ENCODE measurements at places on chromosomes 5 and 9.

DNA sequence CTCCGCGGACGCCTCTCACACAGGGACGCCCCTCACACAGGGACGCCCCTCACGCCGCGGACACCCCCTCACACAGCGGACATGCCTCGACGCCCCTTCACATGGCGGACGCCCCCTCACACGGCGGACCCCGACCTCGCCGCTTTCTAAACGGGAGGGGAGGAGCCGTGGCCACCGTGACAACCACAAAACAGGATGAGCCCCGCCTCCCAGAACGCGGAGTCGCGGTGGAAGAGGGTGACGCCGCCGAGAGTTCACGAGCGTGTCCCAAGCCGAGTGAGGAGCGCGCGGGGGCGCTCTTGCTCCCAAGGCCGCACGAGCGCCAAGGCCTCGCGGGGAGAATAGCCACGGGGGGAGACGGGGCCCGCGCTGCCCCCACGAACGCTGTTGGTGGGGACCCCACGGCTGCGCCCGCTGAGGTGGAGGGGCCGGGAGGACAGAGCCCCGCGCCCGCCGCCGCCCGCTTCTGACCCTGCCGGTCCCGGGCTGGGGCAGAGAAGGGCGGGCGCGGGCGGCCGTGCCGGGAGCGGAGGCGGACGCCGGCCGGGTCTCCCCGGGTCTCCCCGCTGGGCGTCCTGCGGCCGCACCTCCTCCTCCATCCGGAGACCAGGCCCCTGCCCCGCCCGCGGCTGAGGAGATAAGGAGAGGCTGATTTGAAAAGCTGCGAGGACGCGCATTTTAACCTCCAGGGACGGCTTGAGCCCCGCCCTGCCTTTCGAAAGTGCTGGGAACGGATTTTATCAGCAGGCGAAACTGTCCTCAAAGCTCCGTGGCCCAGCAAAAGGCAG, 3.9 kb upstream of the NKD2 start:
- peak; percentile 71 for DNase-seq
- peaks cover 4% of the 10 kb centered on the region for H3K27me3 ChIP-seq
- H3K4me1 ChIP-seq, result no peaks in the 10 kb centered on the region
- peak overlapping the region; percentile 46 for H3K4me3 ChIP-seq
- peak overlapping the region; percentile 33 for H3K27ac ChIP-seq

DNA sequence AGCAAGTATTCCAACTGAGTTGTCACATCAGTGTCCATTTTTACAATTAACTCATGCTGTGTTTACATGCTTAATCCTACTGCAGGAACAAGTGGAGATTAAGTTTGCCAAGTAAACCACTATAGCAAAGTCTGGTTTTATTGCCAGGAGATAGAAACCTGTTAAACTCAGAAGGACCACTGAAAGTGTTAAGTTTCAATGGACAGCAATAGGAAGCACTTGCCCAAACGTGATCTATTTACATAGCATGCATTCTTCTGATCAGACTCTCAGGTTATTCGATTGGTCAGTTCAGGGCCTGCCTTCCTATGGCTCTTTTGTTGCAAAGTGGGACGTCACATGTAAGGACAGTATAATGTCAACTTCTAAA, 28.0 kb upstream of the IFNK start:
- H3K4me1 ChIP-seq, result no peaks in the 10 kb centered on the region
- no peak overlapping the region for H3K4me3 ChIP-seq
- no peaks in the 10 kb centered on the region for H3K27me3 ChIP-seq
- no peak for DNase-seq
- no peaks in the 10 kb centered on the region for H3K36me3 ChIP-seq

DNA sequence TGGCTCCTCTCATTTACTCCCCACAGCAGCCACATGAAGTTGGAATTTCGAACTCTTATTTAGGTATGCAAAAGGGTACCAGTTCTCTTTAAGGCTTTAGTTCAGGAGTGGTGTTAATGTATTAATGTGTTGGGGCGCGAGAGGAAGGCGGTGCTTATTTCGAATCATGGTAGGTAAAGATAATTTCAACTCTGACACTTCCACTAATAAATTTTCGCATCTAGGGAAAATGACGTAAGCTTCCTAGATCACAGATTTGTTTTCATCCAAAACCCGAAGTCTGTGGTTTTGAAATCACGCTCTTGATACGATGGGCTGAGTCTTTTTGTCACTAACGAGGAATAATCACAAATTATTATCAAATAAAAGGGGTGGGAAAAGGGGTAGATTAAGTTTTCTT, 681 bp downstream of the PPWD1 start:
- H3K36me3 ChIP-seq, result no peaks in the 10 kb centered on the region
- peaks cover 2% of the 10 kb centered on the region for H3K4me1 ChIP-seq
- H3K4me3 ChIP-seq, result peak overlapping the region; percentile 82
- DNase-seq, result no peak
- peak overlapping the region; percentile 89 for H3K27ac ChIP-seq

- no peak overlapping the region for H3K4me3 ChIP-seq
- H3K27me3 ChIP-seq, result no peaks in the 10 kb centered on the region
- no peaks in the 10 kb centered on the region for H3K36me3 ChIP-seq
- H3K27ac ChIP-seq, result no peak overlapping the region
- DNase-seq, result no peak
Measured at GRCh38 chr5:32545102-32545800, 40.1 kb upstream of the SUB1 start.

GRCh38 chr5:151739939-151740335, 18.5 kb downstream of the ATOX1 start:
- H3K27me3 ChIP-seq, result no peaks in the 10 kb centered on the region
- peaks cover 9% of the 10 kb centered on the region for H3K4me1 ChIP-seq
- DNase-seq, result no peak
- no peak overlapping the region for H3K4me3 ChIP-seq

GRCh38 chr9:86771941-86772634, 175.2 kb downstream of the GAS1 start:
- no peak for DNase-seq
- H3K27me3 ChIP-seq, result no peaks in the 10 kb centered on the region
- H3K4me3 ChIP-seq, result no peak overlapping the region
- H3K27ac ChIP-seq, result no peak overlapping the region

GRCh38 chr5:81310402-81311063, 9.1 kb downstream of the ZCCHC9 start:
- DNase-seq, result no peak
- H3K4me3 ChIP-seq, result no peak overlapping the region
- H3K27me3 ChIP-seq, result no peaks in the 10 kb centered on the region

DNA sequence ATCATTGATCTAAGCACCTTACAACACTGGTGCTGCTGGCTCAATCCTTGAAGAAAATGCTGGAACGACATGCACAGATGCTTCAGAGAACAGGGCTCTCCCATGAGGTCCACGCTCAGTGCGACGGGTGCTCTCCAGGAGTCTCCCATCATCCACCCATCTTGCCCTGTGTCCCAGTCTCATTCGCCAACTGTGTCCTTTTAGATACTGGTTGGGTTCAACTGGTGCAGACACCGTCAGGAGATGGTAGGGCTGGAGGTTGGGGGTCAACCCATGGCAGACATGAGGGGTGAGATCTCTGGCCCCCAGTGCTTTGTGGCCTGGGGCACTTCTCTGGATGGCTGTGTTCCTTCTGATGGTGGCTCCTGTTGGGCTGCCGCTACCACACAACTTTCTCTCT, 1.6 kb upstream of the OBP2B start:
- DNase-seq, result no peak
- H3K4me3 ChIP-seq, result no peak overlapping the region
- no peaks in the 10 kb centered on the region for H3K36me3 ChIP-seq
- no peaks in the 10 kb centered on the region for H3K4me1 ChIP-seq
- H3K27me3 ChIP-seq, result peaks cover 3% of the 10 kb centered on the region
- no peak overlapping the region for H3K27ac ChIP-seq

- peaks cover 47% of the 10 kb centered on the region for H3K36me3 ChIP-seq
- peak; percentile 74 for DNase-seq
- H3K4me3 ChIP-seq, result no peak overlapping the region
- H3K27ac ChIP-seq, result no peak overlapping the region
- no peaks in the 10 kb centered on the region for H3K4me1 ChIP-seq
- H3K27me3 ChIP-seq, result peaks cover 6% of the 10 kb centered on the region
Measured at GRCh38 chr5:317086-317811, 4.3 kb upstream of the AHRR start.

- H3K4me3 ChIP-seq, result no peak overlapping the region
- no peaks in the 10 kb centered on the region for H3K4me1 ChIP-seq
- H3K36me3 ChIP-seq, result no peaks in the 10 kb centered on the region
Measured at GRCh38 chr5:11420969-11421368, 483.3 kb downstream of the CTNND2 start.

DNA sequence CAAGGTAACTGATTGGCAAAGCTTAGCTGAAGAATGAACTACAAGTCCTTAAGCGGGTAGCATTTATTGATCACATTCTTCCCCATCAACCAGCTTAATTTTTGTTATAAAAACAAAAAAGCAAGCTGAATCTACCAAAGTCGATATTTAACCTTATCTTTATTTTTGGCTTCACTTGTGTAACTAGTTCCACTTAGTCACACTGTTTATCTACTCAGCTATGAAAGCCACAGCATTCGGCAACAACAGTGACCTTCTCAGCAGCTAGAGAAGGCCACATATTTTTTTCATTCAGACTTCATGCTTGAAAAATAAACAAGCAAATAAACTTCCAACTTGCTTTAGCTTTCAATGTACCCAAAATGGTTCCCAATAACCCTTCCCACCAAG, 69.4 kb downstream of the KLHL3 start:
- no peak overlapping the region for H3K27ac ChIP-seq
- no peaks in the 10 kb centered on the region for H3K4me1 ChIP-seq
- H3K27me3 ChIP-seq, result no peaks in the 10 kb centered on the region

- no peaks in the 10 kb centered on the region for H3K36me3 ChIP-seq
- no peaks in the 10 kb centered on the region for H3K27me3 ChIP-seq
- H3K4me3 ChIP-seq, result no peak overlapping the region
- no peak overlapping the region for H3K27ac ChIP-seq
Measured at GRCh38 chr9:93086447-93087224, 9.4 kb upstream of the CARD19 start.

- no peaks in the 10 kb centered on the region for H3K4me1 ChIP-seq
- no peak overlapping the region for H3K4me3 ChIP-seq
- H3K36me3 ChIP-seq, result no peaks in the 10 kb centered on the region
- no peaks in the 10 kb centered on the region for H3K27me3 ChIP-seq
- no peak overlapping the region for H3K27ac ChIP-seq
- DNase-seq, result no peak
Measured at GRCh38 chr5:97726106-97726505, 543.1 kb upstream of the RIOK2 start.

GRCh38 chr5:51644976-51645375, 261.7 kb downstream of the ISL1 start:
- no peak for DNase-seq
- no peaks in the 10 kb centered on the region for H3K36me3 ChIP-seq
- H3K27me3 ChIP-seq, result no peaks in the 10 kb centered on the region
- no peak overlapping the region for H3K27ac ChIP-seq
- no peak overlapping the region for H3K4me3 ChIP-seq

- no peak overlapping the region for H3K4me3 ChIP-seq
- no peaks in the 10 kb centered on the region for H3K36me3 ChIP-seq
- no peak for DNase-seq
- H3K27me3 ChIP-seq, result no peaks in the 10 kb centered on the region
Measured at GRCh38 chr5:26579712-26580111, 458.7 kb downstream of the CDH9 start.

DNA sequence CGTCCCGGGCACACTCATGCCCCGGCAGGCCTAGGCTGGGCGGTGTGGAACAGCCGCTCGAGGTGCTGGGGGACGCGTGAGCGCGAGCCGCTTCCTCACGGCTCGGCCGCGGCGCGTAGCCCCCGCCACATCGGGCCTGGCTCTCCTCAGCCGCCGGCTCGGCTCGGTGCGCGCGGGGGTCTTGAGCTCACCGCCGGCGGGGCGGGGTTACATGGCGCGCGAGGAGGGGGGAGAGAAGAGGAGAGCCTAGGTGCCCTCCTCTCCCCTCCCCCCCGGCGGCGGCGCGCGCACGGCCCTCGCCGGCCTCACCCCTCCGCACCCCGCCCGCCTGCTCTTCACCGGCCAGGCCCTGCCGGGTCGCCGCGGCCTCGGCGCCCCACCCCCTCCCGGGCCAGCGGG, 7.7 kb downstream of the RANBP6 start:
- H3K27me3 ChIP-seq, result no peaks in the 10 kb centered on the region
- peaks cover 6% of the 10 kb centered on the region for H3K36me3 ChIP-seq
- peak overlapping the region; percentile 85 for H3K4me3 ChIP-seq
- H3K27ac ChIP-seq, result peak overlapping the region; percentile 98

GRCh38 chr5:113255579-113256386, 179.0 kb downstream of the TSSK1B start:
- H3K4me1 ChIP-seq, result no peaks in the 10 kb centered on the region
- no peaks in the 10 kb centered on the region for H3K36me3 ChIP-seq
- no peaks in the 10 kb centered on the region for H3K27me3 ChIP-seq
- H3K27ac ChIP-seq, result no peak overlapping the region

GRCh38 chr5:172496671-172497371, 42.5 kb upstream of the SH3PXD2B start:
- H3K27me3 ChIP-seq, result no peaks in the 10 kb centered on the region
- H3K4me3 ChIP-seq, result no peak overlapping the region
- H3K36me3 ChIP-seq, result no peaks in the 10 kb centered on the region
- H3K4me1 ChIP-seq, result no peaks in the 10 kb centered on the region

DNA sequence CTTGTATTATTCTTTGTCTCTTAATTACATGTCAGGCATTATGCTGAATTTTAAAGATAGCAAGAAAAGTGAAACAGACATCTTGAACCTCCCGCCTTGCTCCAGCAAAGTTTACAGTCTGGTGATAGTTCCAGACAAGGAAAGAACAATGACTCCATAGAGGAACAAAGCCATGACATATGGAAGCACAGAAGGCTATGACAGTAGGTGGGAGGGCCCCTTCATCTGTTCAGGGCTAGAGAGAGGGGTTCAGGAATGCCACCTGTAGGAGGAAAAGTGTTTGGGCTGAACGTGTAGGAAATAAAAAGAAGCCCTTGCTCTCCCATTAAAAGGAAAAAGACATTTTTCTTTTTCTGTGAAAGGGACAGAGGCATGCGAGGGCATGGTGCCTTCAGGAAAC, 315.6 kb downstream of the TRIM32 start:
- no peaks in the 10 kb centered on the region for H3K4me1 ChIP-seq
- no peaks in the 10 kb centered on the region for H3K27me3 ChIP-seq
- DNase-seq, result no peak
- H3K4me3 ChIP-seq, result no peak overlapping the region
- no peaks in the 10 kb centered on the region for H3K36me3 ChIP-seq
- no peak overlapping the region for H3K27ac ChIP-seq

DNA sequence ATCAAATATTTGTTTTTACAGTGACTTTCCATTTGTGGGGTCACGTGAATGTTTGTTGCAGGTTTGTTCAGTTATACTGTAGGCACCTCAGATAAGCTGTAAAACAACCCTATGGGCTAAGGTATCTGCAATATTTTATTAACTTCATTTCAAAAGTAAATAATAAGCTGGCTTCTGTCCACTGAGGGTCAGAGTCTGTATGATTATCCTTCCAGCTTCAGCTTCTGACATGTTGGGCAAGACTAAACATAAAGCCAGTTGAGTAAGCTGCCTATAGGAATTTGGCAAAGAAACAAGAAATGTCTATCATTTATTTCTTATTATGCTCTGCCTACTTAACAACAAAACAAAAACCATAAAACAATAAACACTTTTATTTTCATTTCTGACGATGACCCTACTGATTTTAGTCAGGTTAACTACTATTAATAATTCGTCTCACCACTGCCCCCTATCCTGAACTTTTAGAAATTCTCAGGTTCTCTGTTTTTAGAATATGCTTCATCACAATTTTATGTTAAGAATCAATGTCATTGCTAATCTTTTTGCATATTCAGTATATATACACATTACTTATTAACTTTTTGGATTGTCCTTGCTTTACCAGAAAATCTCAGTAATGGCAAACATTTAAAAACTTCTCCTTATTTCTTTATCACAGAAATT, 413.6 kb upstream of the ADAMTSL1 start:
- H3K4me1 ChIP-seq, result no peaks in the 10 kb centered on the region
- H3K36me3 ChIP-seq, result no peaks in the 10 kb centered on the region
- peak; percentile 95 for DNase-seq
- no peaks in the 10 kb centered on the region for H3K27me3 ChIP-seq

GRCh38 chr5:79728396-79728795, 38.8 kb downstream of the CMYA5 start:
- no peak for DNase-seq
- no peak overlapping the region for H3K27ac ChIP-seq
- no peaks in the 10 kb centered on the region for H3K4me1 ChIP-seq
- no peak overlapping the region for H3K4me3 ChIP-seq
